ENCODE measurements at places on chromosomes 6 and 20.

- DNase-seq: peak; percentile 28
These were observed 737.0 kb upstream of the ADGRB3 start for GRCh38 chr6:67897998-67898607.

DNA sequence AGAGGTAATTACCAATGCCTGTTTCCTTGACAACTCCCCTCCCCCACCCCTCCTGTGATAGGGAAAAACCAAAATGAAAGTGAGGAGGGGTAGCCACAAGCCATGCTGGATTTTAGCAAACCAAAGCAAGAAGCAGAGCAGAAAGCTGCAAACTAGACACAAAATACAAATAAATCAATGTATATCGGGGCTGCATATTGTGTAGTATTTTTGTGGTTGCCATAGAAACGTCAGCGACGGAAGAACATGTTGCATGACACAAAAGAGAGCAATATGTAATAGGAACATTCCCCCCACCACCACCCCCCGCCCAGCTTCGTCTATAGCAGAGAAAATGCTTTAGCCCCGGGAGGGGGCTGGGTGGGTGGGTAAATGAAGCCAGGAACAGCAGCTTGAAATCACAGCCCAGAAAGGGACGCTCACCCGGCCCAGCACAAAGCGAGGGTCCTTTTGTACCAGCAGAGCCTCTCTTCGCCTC is 548 bp downstream of the AGPAT4 start:
- peak; percentile 5 for DNase-seq

DNA sequence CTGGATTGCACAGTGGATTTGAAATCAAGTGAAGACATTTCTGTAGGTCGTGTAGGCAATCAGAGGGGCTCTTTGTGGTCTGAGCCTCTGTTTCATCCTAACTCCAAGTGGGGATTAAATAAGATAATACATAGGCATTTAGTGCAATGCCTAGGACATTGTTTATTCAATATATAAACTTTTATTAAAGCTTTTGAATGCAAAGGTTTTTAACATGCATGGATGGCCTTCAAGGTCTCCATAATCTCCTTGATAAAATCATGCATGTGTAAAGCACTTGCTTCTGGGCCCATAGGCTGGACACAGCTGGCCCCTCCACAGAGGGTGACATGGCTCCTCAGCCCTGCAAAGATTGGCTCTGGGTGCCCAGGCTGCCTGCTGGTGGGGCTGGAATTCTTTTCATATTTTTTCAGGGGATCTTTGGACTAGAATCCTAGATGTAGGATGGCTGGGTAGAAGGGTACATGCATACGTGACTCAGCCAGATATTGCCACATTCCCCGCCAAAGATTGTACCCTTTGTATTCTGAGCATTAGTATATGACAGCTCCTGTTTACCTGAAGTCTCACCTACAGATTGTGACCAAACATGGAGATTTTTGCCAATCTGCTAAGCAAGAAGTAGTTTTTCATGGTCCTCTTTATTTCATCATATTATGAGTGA is 19.0 kb upstream of the AVP start:
- no peak for DNase-seq

- no peak for DNase-seq
These were observed 54.1 kb downstream of the RBM38 start for GRCh38 chr20:57445298-57445697.

GRCh38 chr20:37072293-37073196 is 23.3 kb downstream of the RBL1 start:
- no peak for DNase-seq

DNA sequence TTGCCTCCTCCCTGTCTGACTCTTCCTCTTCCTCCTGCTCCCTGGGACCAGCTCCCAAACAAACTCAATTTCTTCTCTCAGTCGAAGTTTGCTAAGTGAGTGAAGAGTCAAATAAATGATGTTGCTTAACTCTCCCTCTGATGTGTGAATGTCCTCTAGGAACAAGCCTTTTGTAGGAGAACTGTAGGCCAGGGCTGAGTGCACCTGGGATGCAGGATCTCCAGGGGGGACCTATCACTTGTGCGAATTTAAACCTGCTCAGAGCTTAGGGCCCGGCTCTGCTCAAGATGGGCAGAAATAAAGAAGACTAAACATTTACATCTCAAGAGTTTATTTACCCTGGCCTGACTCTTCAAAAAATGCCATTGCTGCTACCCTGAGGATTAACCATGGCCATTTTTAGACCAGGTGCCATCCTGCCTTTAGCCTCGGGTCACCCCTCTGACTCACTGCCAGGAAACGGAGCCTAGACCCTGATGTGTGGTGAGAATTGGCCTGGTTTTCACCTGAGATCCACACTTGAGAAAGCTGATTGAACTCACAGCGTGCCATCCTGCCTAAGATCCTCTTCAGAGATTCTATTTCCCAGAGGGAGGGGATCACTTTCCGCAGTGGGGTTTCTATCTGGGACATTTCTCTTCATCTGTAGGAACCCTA is 63.6 kb upstream of the CD93 start:
- no peak for DNase-seq

DNA sequence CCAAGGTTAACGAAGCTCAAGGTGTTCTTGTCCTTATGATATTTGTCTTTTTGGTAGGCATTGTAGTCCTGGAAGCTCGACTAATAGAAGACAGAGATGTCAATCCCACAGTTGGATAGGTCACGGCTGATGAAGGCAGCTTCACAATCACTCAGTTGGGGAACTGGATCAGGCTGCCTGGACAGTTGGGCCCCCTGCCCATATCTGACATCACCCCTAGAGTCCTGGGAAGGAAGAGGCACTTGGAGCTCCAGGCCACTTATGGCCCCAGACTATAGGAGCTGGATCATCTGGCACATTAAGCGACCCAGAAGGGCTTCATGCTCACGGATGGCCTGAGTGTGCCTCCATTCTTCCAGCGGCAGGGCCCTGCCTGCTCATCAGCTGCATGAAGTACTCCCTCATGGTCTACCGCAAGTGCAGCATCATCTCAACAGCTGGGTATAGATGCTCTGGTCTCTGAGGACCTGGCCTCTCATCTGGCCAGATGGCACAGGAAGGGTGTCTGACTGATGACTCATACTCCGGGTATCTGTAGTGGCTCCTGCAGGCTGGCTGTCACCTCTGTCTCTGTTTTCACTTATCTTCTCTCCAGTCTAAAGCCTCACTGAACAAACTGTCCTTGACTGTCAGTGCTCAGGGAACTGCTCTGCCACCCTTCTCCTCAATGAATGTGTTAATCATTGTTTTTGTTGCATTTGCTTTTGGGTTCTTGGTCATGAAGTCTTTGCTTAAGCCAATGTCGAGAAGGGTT is 29.2 kb upstream of the SSR1 start:
- DNase-seq: no peak

DNA sequence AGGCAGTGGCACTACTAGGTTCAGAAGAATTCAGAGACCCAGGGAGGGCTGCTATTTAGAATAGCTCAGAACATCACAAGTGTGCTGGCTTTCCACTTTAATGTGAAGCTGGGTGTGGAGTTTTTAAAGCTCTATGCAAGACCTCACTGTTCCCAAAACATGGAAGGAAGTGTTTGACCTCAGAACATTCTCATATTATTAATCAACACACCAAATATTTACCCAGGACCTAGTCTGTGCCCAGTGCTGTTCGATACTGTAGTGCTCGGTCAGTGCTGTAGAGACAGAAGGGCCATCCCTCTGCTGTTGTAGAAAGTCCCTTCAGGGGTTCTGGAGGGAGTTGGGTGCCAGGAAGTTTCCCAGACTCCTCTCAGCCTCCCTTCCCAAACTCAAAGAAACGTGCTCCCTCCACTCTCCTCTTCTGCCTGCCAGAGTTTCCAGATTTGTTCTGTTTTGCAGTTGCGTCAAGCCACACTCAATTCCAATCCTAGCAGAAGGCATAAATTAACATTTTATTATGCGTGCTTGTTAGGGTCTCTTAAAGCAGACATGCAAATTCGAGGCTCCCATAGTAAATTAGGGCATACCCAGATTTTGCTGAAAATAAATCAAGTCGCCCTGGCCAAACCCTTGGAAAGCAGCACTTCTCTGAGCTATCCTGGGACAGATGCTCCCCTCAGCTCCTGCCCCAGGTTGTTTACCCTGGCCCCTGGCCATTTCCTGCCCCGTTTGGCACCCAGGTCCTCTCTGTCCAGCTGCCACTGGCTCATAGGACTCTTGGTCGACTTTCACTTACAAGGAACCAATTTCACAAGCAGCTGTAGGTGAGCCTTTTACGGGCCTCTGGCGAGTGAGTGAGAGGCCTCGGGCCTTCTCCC is 248.6 kb downstream of the HIVEP2 start:
- no peak for DNase-seq

DNA sequence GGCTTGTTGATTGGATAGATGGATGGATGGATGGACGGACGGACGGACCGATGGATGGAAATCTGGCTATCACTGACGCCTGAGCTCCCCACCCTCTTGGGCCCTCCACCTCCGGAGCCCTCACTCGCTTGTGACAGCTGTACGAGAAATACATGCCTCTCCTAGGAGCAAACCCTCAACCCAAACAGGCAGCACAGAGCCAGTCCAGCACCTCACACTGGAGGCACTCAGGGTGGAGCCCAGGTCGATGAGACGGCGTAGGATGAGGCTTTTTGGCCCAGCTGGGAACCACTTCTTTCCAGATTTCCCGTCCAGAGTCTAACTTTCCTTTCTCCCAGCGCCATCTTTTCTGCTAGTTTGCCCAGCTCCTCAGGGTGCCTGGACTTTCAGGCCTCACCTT is 2.7 kb upstream of the LY6G5C start:
- DNase-seq: no peak

DNA sequence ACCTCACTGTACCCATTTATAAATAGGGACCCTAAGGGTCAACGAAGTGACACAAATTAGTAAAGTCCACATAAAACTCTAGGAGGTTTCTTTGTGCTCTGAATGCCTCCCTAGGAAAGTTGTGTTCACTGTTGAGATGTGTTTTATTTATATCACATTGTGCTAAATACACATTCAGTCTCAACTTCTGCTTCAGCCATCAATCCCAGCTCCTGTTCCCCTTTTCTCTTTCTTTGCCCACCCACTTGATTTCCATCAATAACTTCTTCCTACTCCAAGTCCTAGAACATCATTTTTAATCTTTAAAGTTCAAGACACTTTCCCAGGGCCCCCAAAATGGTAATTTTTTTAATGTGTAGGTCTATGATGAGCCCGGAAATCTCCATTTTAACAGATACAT is 208.3 kb upstream of the RAB32 start:
- no peak for DNase-seq

GRCh38 chr6:130164251-130164650 is 58.5 kb downstream of the SAMD3 start:
- no peak for DNase-seq

DNA sequence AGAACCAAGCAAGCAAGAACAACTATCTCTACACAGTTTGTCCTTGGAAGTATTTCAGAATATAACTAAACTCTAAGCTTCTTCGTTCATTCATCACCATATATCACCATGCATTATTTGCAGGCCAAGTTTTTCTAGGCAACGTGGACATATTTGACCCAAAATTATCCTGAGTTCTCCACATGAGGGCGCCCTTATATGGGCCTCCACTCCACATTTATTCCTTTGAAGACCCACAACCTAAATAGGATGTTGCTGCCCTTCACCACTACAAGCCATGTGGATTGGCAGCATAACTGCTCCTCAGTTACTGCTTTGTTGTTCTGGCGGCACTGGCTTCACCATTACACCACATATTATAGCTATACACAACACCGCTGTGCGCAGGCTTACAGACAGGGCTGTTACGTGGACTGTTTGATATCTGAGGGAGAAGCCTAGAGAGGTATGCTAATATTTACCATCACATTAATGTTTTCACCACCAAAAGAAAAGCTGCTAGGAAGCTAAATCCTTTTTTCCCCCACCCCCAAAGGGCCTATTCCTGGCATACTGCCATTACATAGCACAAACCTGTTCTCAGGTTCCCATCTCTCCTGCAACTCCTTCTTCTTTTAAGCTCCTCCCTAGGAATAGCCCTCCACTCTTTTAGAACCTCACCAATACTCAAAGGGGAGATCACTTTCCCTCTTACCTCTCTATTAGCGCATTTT is 411.7 kb downstream of the C6orf118 start:
- DNase-seq: no peak

GRCh38 chr6:167426084-167426483 is 101.2 kb downstream of the TTLL2 start:
- DNase-seq: no peak

- DNase-seq: no peak
These were observed 10.1 kb downstream of the MAP3K5 start for GRCh38 chr6:136782021-136782770.

DNA sequence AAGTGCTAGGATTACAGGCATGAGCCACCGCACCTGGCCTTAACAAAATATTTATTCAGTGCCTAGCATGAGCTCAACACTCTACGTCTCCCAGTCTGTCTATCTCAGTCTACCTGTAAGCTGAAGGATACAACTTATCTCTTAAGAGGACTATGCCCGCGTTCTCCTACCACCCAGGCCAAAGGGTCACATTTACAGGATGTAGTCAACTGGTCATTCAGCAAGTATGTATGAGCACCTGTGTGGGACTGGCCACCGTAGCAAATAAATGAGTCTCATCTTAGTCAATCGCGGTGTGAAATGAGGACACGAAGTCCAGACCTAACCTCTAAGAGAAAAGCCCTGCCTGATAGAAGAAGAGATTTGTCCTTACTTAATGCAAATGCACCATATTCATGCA is 49.9 kb downstream of the MUC22 start:
- DNase-seq: no peak

- no peak for DNase-seq
These were observed 117.9 kb downstream of the LRRC1 start for GRCh38 chr6:53912661-53913060.

DNA sequence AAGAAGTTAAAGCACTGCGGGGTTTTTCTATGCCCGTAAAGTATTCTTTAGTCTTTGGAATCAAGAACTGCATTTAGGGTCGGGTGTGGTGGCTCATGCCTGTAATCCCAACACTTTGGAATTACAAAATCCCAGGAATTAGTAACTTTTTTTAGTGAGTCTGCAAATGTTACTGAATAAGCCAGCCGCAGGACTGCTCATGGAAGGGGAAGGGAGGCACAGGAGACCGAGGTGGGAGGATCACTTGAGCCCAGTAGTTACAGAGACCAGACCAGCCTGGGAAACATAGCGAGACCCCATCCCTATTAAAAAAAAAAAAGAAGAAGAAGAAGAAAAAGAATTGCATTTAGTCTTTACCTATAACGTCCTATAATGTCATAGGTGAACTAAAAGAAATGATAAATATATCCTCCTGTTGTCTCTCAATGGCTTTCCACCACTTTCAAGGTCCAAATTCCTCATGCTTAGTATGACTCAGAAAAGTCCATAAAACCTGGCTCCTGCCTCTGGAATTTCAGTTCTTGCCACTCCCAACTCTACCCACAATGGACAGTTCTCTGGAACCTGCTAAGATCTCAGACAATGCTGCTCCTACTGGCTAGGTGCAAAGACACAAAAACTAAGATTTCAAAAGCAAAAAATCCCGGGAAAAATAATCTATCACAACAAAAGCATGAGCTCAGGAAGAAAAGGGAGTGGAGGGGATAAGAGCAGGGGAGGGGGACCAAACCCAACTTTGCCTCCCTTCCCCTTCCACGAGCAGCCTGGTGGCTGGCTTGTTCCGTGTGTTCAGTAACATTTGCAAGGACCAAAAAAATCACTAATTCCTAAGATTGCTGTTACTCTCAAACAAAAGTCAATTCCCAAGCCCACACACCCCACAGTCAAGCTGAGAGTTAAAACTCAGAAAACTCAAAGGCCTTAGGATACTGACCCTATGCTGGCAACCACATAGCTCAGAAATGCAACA is 39.0 kb downstream of the B4GALT5 start:
- DNase-seq: no peak
